AG04450 (cell line): ENCODE measurements at places on chromosomes 7 and 10. TPM values are rescaled to one million over a fixed set of nuclear protein-coding genes. Genes with fewer than 3 reads are reported as not detected.

Gene MBL2
- polyA plus RNA-seq: not detected in 2 replicates

Gene SPDYE5
- polyA plus RNA-seq: not detected in 2 replicates

Gene UCN3
- polyA plus RNA-seq: not detected in 2 replicates

Gene EMX2
- not detected in 2 replicates for polyA plus RNA-seq

GRCh38 chr10:10368951-10369576, 648.6 kb upstream of the CELF2 start:
- no peak for DNase-seq

DNA sequence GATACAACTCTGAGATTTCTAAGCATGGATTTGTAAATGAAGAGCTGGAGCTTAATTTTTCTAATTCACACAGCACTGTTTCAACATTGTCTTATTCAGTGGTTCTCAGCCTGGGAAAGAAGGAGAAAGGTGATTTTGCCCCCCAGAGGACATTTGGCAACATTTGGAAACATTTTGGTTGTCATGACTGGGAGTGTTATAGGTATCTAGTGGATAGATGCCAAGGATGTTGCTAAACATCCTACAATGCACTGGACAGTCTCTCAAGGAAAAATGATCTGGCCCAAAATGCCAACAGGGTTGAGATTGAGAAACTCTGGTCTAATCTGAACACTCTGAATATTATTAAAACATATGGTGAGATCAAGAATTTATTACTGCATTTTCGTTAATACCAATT, 3.8 kb upstream of the CAV2 start:
- DNase-seq: no peak

DNA sequence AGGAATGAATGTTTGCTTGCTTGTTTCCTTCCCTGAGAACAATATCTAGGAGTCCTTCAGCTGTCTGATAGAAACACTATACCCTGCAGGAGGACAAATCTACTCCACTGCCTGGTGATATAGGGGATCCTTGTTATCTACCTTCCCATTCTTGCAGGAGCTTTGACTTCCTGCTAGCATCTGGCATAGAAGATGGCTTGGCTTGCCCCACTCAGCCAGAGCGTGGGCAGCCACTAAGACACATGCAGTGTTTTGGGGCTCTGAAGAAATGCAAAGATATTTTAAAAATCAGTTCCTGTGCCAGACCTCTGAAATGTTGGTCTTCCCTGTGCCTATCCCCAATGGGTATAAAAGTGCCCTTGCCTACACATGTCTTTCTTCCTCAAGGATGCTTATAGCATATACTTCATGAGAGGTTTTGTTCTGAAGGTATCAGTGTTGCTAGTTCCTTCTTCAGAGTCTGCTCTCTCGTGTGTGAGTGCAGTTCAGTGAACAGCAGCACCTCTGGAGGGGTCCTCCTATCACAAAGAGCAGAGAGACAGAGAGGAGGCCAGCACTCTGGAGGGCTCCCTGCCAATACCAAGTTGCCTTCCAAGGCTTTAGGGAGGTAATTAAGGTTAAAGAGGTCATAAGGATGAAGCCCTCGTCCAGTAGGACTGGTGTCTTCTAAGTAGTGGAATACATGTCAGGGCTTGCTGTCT, 149.1 kb upstream of the CALCR start:
- DNase-seq: no peak

DNA sequence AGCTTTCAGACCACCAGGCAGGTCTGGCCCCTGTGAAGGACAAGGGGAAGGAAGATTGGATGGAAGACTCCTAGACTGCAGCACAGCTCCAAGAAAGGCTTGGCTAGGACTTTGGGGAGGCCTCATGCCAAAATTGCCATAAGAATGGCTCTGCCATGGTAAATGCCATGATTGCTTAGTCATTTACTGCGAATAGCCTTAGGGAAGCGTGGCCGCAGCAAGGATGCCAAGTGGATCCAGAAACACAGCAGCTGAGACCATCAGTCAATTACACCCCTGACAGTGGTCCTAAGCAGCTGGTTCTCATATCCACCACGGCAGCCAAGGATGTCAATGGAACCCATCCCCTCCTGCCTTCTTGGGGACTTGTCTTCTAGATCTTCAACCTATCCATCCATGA, 88.2 kb upstream of the AUTS2 start:
- DNase-seq: no peak
